ENCODE measurements at places on chromosomes 12 and 14.

DNA sequence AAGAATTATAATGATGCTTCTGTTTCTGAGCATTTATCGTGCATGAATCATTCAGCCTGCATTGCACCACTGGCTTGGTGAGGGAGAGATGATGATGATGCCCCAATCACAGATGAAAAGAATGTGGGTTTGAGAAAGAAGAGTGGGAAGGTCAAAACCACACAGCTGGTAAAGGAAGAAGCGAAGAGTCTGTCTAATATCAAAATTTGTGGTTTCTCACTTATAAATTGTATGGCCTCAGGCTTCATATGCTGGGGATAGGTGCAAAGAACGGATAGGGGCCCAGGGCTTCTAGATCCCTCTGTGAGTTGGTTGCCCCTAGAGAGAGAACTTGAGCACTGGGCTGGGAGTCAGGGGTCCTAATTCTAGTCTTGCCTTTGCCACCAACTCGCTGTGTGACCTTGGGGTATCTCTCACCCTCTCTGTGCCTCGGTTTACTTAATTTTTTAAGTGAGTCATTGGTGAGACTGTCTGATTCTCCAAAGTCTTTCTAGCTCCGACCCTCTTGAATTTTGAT, 2.2 kb downstream of the OASL start:
- no peak for DNase-seq

GRCh38 chr12:21751517-21751916, 23.0 kb downstream of the KCNJ8 start:
- DNase-seq: peak; percentile 82

GRCh38 chr14:51453869-51454268, 197.8 kb upstream of the FRMD6 start:
- no peak for DNase-seq

- DNase-seq: no peak
These were observed 1.6 kb downstream of the CRIP2 start for GRCh38 chr14:105476097-105476830.

- DNase-seq: no peak
These were observed 101.4 kb upstream of the FKBP4 start for GRCh38 chr12:2693244-2693860.

DNA sequence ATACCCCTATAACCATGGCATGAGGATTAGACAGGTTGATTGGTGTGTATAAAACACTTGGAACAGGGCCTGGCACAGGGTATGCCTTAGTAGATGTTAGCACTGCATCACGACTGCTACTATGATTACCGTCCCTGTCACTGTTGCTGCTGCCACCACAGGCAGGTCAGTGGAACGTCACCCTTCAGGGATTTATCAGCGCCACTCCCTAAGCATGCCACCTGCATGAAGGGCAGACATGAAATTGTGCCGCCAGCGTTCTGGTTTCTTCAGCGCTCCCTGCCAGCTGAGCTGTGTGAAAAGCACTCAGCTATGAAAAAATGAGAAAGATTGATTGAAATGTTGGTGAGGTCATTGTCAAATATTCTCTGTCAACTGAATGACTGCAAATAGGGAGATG, 477.0 kb downstream of the DPF3 start:
- no peak for DNase-seq

GRCh38 chr12:89783359-89784060, 74.9 kb upstream of the ATP2B1 start:
- no peak for DNase-seq

GRCh38 chr12:90268574-90268973, 559.9 kb upstream of the ATP2B1 start:
- no peak for DNase-seq

- DNase-seq: no peak
These were observed 187.9 kb downstream of the EPS8 start for GRCh38 chr12:15601210-15601800.

DNA sequence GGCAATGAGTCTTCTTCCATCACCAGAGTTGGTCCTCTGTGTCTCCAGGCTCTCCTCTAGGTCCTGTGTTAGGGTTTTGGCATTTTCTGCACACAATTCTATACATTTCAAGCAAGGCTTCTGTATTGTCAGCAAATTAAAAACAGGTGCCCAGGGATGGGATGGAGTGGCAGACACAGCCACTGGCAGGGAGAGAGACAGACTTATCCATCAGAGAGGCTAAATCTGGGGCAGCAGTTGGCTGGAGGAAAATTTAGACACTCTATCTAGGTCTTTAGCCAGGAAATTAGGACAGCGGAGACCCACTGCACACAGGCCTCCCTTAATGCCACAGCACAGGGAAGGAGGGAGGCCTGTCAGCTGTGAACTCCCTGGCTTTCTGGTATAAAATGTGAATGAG, 20.2 kb downstream of the PLEKHD1 start:
- no peak for DNase-seq

GRCh38 chr14:78666336-78667056, 496.3 kb downstream of the NRXN3 start:
- no peak for DNase-seq

- no peak for DNase-seq
These were observed 11.6 kb downstream of the RFX4 start for GRCh38 chr12:106594447-106594846.

DNA sequence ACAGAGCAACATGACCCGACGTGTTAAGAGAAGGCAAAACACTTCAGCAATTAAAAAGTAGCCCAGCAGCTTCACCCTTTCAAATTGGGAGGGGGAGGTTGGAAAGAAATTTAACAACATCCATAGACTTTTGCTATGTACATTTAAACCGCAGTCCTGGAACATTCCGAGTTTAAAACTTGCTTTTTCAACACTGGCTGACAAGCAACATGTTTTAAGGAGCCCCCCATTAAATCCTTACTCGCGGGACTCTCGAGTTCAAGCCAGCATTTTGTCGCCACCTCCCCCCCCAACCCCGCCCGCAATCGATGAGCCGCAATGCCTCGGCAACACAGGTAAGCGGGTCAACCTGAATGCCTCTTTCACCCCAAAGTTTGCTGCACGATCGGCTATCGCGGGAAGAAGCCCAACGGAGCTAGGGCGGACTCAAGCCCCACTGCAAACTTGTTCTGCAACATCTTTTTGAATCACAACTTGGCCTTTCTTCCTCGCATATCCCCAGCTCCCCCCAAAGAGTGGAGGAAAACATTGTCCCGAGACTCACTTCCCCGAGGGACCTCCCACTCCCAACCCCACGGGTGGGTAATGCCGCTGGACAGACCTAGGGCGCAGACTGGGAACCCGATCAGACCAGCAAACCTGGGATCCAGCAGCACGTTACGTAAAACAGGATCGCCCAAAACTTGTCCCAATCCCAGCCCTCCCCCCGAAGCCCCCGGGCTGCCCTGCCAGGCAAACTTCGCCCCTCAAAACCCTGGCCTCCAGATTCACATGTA, 777 bp downstream of the ZFP36L1 start:
- DNase-seq: no peak

- DNase-seq: peak; percentile 48
These were observed at the start of gene LRRK2 for GRCh38 chr12:40224439-40225291. Gene LRRK2, plus strand, starts transcription at chr12:40224997. Its CDS starts 135 bp downstream, at chr12:40225132.

GRCh38 chr12:100962086-100962712, 167.6 kb downstream of the ANO4 start:
- DNase-seq: no peak

DNA sequence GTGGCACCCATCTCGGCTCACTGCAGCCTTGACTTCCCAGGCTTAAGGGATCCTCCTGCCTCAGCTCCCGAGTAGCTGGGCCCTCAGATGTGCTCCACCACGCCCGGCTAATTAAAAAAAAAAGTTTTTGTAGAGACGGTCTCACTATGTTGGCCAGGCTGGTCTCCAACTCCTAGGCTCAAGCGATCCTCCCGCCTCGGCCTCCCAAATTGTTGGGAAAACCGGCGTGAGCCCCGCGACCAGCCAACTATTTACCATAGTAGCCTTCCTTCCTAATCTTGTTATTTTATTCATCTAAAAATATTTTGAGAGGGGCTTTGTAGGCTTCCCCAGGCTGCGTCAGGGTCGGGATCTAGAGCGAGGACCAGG, 25.4 kb upstream of the YY1 start:
- no peak for DNase-seq

- no peak for DNase-seq
These were observed 26.9 kb downstream of the ZDHHC17 start for GRCh38 chr12:76790564-76791552.

GRCh38 chr14:105430565-105430964, 10.9 kb downstream of the MTA1 start:
- DNase-seq: no peak

GRCh38 chr12:85657836-85658630, 178.2 kb downstream of the RASSF9 start:
- DNase-seq: no peak

- no peak for DNase-seq
These were observed 13.4 kb downstream of the ISM2 start for GRCh38 chr14:77485256-77485655.

GRCh38 chr12:45934956-45935355, 55.4 kb downstream of the SCAF11 start:
- no peak for DNase-seq

DNA sequence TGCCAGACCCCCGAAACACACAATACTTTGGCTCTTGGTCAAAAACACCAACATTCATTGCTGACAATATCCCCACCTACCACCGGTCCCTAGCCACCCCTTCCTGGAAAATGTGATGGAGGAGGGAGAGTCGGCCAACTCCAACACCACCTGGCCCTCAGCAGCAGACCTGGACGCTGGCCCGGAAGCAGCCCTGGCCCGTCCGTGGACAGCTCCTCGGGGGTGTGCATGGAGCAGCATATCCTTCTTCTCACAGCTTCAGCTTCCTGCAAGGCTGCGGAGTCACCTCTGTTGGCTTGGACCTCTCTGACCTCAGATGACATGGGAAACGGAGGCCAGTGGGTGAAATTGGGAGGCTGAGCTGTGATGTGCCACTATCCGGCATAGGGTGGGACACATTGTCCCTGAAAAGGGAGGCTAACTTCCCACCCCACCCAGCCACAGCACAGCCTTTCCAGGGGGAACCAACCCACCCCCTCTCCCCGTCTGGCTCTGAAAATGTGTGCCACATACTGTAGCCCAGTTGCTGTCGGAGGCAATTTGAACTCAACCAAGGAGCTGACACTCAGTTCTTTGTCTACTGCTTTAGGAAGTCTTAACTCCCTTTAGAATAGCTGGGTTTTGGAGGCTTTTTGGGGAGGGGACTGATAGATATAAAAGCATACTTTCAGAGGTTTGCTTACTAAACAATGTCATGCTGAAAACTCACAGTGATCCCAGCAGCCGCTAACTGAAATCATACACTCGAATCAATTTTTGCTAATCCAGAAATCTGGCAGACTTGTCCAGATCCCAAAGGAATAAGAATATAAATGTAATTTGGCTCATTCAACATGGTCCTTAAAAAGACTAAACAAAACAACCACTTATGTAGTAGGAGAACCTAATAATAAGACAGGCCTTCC, 43.1 kb upstream of the LTA4H start:
- DNase-seq: no peak

All from left renal pelvis (tissue), 4 donors.